CD8-positive, alpha-beta memory T cell (primary cell): ENCODE measurements at places on chromosomes 1 and 21. TPM values are rescaled to one million over a fixed set of nuclear protein-coding genes. Genes with fewer than 3 reads are reported as not detected.

SLC45A1 gene
- total RNA-seq: 0.58 TPM

DNA sequence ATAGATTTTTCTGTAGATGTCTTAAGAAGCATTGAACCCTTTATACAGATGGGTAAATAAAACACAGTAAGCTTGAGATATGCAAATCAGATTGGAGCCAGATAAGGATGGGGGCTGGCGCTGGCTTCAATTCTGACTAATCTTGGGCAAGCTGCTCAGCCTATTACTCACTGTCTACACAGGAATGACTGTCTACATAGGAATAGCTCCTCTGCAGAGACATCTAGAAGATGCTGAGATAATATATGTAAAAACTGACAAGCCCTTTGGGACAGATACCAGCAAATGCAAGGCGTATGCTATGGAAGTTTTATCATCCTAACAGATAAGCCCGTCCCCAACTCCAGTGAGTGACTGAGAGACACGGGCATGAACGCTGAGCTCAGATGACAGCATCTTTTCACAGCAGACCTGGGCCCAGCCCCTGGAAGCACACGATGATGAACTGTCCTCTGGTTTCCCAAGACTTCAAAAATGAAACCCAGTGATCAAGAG, 1.7 kb downstream of the CLDN14 start:
- H3K27ac ChIP-seq: no peak overlapping the region
- H3K27me3 ChIP-seq: no peaks in the 10 kb centered on the region
- DNase-seq: no peak
- no peak overlapping the region for H3K4me3 ChIP-seq
- H3K4me1 ChIP-seq: no peaks in the 10 kb centered on the region
- H3K36me3 ChIP-seq: no peaks in the 10 kb centered on the region

DNA sequence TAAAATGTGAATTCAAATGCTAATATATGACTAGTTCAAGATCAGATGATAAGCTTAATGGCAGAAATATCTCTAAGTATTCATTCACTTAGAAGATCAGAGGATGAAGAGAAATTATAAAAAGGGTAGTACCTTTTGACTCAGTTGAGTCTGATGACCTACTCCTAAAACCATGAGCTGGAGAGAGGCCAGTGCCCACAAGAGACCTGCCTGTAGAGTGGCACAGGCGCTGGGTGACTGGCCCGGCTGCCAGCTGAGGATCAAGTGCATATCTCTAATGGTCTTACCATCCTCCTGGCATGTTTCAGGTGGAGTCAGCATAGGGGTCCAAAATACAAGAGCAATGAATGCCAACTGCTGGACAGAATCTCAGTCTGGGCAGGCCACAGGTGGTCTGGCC, 14.1 kb downstream of the DDAH1 start:
- H3K27ac ChIP-seq: no peak overlapping the region
- H3K4me3 ChIP-seq: no peak overlapping the region
- no peak for DNase-seq
- H3K36me3 ChIP-seq: no peaks in the 10 kb centered on the region
- H3K4me1 ChIP-seq: no peaks in the 10 kb centered on the region
- H3K27me3 ChIP-seq: no peaks in the 10 kb centered on the region

GRCh38 chr1:209491496-209491895, 92.0 kb upstream of the CAMK1G start:
- H3K4me1 ChIP-seq: no peaks in the 10 kb centered on the region
- no peak overlapping the region for H3K4me3 ChIP-seq
- no peak for DNase-seq
- no peak overlapping the region for H3K27ac ChIP-seq
- no peaks in the 10 kb centered on the region for H3K27me3 ChIP-seq
